ENCODE measurements at places on chromosomes 7 and 10.

DNA sequence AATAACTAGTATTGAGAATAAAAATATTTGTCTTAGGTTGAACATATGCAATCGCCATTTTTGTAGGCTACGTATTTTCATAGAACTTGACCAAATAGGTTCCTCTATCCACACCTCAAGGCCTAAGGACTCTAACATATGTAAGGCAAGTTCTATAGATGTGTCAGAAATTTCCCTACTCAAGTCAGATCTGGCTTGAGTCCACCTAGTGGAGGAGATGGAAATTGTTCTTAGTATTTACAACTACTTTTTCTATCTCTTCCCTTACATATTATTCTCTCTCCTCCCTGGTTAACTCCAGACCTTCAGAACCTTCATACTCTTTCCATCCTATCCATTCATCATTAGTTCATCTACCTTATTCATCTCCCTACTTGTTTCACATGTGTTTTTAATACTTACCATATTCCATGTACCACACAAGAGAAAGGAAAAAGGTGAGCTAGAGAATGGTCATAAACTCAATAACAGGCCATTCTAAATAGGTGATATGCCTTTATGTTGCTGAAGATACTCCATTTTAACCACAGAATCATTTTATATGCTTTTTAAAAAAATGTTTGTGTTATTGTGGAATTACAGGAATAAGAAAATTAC lies 174.5 kb upstream of the HDAC9 start:
- peak; percentile 71 for DNase-seq

- peak; percentile 69 for DNase-seq
These were observed 7.7 kb downstream of the CASP2 start for GRCh38 chr7:143295870-143296269.

- DNase-seq, result no peak
These were observed 55.6 kb upstream of the SEMA3E start for GRCh38 chr7:83704564-83704963.

DNA sequence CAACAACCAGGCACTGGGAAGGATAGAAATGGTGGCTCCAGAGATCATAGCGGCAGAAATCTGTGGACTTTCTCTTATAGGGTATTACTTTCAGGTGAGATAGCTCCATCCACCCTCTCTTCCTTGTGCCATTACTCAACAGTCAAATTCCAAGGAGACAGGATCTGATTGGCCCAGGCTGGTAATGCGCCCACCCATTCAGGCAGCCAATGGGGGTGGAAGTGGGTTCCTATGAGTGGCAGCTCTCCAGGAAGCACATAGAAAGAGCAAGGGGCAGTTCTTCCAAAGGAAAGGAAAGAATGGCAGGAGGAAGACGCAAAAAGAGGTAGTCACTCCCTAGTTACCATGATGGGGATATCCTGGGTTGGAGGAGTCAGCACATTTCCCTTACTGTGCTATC lies 94.4 kb downstream of the STRA8 start:
- no peak for DNase-seq

- DNase-seq, result no peak
These were observed 52.3 kb upstream of the RET start for GRCh38 chr10:43024524-43024923.

GRCh38 chr7:102450242-102450641 lies 14.4 kb downstream of the ALKBH4 start:
- no peak for DNase-seq

- no peak for DNase-seq
These were observed 75.7 kb upstream of the PDE1C start for GRCh38 chr7:32145911-32146310.

DNA sequence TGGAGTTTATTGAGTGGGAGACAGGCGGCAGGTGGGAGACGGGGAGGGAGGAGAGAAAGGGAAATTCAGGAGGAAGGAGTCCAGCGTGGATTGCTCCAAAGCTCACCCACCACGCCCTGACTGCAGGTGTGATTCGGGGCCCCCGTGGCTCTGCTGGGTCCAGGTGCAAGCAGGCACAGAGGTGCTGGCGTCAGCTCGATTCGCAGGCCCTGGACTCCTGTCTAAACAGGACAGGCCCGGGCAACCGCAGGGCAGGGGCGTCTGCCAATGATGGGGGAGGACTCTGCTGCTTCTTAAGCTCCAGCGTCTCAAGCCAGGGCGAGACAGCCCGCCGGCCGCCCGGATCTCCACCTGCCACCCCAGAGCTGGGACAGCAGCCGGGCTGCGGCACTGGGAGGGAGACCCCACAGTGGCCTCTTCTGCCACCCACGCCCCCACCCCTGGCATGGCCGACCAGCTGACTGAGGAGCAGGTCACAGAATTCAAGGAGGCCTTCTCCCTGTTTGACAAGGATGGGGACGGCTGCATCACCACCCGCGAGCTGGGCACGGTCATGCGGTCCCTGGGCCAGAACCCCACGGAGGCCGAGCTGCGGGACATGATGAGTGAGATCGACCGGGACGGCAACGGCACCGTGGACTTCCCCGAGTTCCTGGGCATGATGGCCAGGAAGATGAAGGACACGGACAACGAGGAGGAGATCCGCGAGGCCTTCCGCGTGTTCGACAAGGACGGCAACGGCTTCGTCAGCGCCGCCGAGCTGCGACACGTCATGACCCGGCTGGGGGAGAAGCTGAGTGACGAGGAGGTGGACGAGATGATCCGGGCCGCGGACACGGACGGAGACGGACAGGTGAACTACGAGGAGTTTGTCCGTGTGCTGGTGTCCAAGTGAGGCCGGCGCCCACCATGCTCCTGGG lies at the start of gene CALML3:
CALML3 (plus strand) TSS at position 321 of the 920 bp plus-strand sequence; CDS start at position 446, 125 bp downstream.
- no peak for DNase-seq

DNA sequence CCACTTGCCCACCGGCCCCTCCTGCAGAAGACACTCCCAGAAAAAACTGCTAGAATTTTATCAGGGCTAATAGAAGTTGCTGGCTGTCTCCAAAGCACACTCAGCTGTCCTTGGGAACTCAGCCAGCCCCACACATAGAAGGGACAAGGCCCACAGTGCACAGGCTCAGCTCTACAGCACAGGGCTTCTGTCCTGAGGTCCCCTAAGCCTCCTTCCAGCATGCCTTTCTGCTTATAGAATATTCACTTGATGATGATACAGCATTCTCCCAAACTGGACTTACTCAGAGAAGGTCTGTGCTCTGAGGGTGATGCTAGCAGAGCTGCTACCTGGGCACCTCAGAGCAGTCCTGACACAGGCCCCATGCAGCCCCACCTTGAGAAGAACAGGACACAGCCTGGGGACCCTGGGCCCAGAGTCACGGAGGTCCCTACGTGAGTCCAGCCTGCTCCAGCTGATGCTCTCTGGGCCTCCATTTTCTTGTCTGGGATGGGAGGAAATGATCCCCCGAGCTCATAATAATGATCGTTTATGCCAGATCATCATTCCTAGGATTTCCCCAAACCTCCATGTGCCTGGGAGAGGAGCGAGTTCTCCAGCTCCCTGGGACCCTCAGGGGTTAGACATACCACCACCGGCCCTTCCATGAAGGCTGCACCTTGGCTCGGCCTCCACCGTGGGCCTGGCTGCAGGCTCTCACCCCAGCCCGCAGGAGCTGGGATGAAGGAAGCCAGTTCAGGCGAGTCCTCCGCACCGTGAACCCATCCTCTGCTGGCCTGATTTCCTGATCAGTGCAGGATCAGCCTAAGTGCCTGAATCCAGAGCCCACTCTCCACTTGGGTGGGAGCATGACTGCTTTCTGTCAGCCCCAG lies 145.6 kb downstream of the ZNF248 start:
- DNase-seq, result no peak

GRCh38 chr10:31762316-31762715 lies 166.3 kb downstream of the ARHGAP12 start:
- peak; percentile 19 for DNase-seq

GRCh38 chr10:14409247-14409646 lies 78.5 kb upstream of the FRMD4A start:
- DNase-seq, result no peak

DNA sequence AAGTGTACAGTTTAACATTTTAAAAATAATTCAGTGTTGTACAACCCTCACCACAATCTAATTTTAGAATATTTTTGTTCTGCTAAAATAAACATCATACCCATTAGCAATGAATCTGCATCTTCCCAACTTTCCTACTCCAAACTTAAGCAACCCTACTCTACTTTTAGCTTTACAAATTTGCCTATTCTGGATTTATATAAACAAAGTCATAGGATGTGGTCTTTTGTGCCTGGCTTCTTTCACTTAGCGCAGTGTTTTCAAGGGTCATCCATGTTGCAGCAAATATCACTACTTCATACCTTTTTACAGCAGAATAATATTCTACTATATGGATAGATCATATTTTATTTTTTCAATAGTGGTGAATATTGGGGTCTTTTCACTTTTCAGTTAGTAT lies 18.9 kb downstream of the CALML3 start:
- DNase-seq, result peak; percentile 4

DNA sequence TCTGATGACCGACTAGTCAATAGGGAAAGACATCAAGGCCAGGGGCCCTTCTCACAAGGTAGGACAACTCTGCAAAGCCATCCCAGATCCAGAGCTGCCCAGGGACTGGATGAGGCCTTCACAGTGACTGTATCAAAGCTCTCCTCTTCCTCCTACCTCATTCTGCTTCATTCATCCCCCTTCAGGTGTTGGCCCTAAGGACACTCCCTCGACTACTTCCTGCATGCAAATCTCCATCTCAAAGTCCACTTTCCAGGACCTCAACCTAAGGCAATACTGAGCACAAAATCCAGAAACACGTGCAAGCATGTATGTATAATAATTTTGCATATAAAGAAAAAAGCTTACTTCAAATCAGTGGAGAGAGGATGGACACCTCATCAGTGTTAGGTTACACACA lies 25.1 kb downstream of the DPY19L1 start:
- no peak for DNase-seq
